Naive thymus-derived CD8-positive, alpha-beta T cell (primary cell): ENCODE measurements at places on chromosomes 6 and 20. TPM values are rescaled to one million over a fixed set of nuclear protein-coding genes. Genes with fewer than 3 reads are reported as not detected.

Gene PHACTR2
- total RNA-seq, result 15.4 TPM

DNA sequence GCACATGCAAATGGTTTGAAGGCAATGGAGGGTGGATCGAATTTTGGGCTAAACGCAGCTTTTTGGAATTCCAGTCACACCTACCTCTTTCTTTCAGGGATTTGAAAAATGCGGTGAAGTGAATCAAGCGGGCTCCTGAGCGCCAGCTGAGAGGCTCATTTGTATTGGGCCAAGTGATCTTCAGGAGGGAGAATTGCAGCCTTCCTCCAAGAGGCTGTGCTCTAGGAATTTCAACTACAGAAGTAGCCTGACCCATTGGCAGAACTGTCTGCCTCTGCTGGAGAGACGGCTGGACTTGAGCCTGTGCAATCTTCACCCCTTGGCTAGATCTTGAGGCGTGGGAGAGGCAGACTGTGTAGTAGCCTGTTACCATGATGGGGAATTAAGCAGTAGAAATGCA is 5.7 kb upstream of the TIAM2 start:
- no peak for DNase-seq

- DNase-seq, result no peak
These were observed 11.6 kb downstream of the GMPR start for GRCh38 chr6:16249971-16250370.

DNA sequence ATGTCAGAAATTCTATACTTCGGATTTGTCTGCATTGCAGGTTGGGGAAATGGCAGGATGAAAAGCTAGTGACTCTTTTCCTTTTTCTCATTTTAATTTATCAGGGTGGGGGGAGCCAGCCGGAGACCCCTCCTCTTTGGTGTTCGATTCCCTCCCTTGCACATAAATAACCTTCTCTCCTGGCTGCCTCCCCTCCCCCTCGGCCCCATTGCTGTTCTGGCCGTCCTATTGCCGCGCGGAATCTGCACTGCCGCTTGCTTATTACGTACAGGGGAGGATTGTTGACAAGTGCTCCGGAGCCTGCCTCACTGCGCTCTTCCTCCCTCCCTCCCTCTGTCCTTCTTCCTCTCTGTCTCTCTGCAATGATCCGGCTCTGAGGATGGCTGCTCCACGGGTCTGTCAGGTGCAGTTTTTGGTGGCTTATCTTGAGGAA is 154.7 kb downstream of the JARID2 start:
- peak; percentile 18 for DNase-seq

Gene KIF3B
- total RNA-seq, result 9.5 TPM

Gene SRMS
- total RNA-seq, result not detected

GRCh38 chr6:145756170-145756662 is 20.9 kb upstream of the EPM2A start:
- no peak for DNase-seq

DNA sequence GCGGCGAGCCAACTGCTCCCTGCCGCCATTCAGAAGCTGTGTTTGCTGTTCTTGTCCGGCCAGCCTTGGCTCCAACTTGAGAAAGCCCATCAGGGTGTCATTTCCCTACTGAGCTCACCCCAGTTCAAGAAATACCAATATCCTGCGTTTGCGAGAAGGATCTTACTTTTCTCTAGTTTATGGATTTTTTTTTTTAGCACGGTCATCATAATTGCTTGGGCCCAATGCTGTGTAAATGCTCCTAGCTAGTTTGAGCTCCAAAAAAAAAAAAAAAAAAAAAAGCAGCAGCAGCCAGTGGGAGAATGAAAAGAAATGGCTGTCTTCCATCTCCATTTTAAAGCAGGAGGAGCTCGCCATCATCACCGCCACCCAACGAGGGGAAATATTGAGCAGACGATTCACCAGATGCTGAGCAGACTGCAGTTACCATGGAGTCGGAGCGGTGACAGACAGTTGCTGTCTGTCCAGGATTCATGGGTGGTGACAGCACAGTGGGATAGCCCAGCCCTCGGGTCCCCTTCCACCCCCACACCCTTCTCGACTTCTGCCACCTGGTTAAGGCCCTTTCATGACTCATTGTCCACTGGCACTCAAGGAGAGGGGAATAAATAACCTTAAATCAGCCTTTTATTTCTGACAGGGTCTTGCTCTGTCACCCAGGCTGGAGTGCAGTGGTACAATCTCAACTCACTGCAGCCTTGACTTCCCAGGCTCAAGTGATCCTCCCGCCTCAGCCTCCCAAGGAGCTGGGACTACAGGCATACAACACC is 132.4 kb upstream of the SNX9 start:
- DNase-seq, result no peak
